Mesothelial cell of epicardium (in vitro differentiated cells): ENCODE measurements at places on chromosomes 7 and 10. TPM values are rescaled to one million over a fixed set of nuclear protein-coding genes. Genes with fewer than 3 reads are reported as not detected.

Gene SLC26A3
- not detected in 3 replicates for total RNA-seq

DNA sequence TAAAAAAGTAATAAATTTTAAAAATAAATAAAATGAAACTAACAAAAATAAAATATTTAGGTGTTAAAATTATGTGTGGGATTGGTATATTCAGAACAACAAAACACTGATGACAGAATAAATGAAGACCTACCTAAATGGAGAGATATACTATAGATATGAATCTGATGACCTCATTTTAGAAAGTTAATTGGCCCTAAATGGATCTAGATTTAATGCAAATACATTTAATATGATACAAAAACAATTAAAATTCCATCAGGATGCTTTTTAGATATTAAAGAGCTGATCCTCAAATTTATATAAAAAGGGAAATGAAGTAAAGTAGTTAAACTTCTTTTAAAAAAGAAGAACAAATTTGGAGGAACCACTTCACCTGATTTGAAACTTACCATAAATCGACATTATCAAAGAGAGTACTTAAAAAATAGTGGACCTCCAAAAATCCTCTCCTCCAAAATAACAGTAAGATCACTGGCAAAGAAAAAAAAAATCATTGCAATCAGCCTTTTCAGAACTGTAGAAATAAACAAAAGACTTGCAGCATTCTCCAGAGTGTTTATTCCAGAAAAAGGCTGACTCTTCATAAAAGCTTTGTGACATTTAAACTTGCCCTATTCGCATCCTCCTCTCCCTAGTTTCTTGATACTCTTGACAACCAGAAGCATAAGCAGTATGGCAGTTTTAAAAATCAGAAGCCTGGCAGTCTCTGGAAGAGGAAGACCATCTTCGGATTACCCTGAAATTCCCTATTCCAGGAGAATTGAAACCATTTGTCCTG, 125.9 kb upstream of the AKR1E2 start:
- no peak for DNase-seq

Gene ADRB1
- total RNA-seq: 0.07 to 0.18 TPM in 2 of 3 replicates, not detected in the other

Gene LRRC18
- not detected in 3 replicates for total RNA-seq

Gene COL28A1
- total RNA-seq: 1.6 to 1.8 TPM (median 1.7 TPM) in 3 replicates

- no peak for DNase-seq
These were observed 21.8 kb upstream of the SEMA3C start for GRCh38 chr7:80940539-80941207.

GRCh38 chr7:95004618-95005247, 97.3 kb downstream of the PPP1R9A start:
- DNase-seq: no peak

Gene EN2
- not detected in 3 replicates for total RNA-seq

DNA sequence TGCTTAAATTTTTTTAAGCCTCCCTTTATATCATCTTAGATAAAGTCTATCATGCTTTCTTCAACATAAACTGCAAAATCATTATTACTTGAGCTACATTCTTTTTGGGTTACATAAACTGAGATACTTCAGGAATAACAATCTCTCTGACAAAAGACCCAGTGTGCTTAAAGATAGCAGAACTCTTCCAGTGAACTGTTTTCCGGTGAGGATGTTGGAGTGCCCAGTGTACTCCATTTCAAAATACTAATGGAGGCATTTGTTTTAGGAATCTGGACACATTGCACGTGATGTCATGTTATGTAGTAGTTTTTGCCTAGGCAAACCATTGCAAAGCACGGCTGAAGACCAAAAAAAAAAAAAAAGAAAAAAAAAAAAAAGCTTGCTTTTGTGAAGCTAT, 388.2 kb upstream of the CELF2 start:
- DNase-seq: no peak

Gene CACNB2
- 10.0 to 13.1 TPM (median 13.0 TPM) in 3 replicates for total RNA-seq

DNA sequence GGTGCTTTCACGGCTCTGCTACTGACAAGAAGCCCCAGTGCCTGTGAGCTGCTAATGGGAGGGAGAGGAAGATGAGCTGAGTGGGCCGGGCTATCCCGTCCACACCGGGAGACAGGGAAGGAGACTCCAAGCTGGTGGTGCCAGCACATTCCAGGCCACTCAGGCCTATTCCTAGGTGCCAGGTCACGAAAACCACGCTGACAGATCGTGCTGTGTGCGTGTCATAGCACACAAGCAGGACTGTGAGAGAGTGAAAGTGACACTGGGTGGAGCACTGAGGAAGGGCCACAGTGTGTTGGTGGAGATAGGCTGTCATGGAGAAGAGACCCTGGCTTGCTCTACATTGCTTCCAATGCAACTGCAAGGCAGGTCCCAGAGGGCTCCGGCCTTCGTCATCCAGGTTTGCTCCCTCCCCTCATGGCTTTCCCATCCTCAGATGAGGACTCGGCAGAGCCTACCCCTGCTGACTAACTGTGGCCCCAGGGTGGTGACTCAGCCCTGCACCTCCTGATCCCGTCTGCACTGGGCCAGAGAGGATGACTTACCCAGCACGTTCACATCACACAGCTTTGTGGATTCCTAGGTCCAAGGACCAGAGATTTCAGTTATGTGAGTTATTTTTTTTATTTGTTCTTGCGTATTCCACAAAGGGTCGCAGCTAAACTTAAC, 167.3 kb downstream of the EGFR start:
- no peak for DNase-seq

Gene PTN
- total RNA-seq: 145 to 179 TPM (median 164 TPM) in 3 replicates
